NCI-H1694 treated with DMSO at 0.1 percent for 48 hours (cell line): ENCODE measurements at places on chromosomes 5 and 9.

- no peak for DNase-seq
These were observed 18.7 kb downstream of the DAPK1 start for GRCh38 chr9:87516222-87516925.

GRCh38 chr9:104177676-104178075 is 83.6 kb downstream of the SMC2 start:
- no peak for DNase-seq

DNA sequence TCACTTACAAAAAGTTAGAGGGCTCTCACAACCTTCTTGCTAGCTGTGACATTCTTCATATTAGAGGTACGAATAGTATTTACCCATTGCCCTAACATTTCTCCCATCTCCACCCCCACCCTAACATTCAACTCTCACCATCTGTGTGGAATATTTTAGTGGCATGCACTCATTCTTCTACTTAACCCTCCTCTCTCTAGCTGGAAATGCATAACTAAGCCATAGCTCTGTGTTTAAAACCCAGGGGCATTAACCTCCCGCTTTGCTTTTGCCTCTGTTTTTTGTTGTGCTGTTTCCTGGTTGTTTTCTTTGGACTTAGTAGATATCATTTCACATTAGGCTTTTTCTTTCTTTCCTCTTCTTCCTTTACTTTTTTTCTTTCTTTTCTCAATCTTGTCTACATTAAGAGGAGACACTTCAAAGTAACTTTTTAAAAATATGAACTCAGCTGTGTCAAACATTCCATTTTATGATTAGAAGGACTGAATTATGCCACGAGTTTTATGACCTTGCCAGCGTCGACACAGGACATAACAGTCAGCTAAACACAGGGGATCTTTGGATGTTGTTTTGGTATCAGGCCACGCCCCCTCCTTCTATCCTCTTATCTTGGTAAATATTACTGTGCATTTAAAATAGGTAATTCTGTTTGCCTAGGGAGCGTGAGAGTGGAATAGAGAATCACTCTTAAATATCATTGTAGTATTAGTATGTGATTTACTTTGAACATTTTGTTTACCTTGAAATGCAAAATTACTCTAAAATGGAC is 236.0 kb downstream of the CD180 start:
- DNase-seq, result peak; percentile 50

DNA sequence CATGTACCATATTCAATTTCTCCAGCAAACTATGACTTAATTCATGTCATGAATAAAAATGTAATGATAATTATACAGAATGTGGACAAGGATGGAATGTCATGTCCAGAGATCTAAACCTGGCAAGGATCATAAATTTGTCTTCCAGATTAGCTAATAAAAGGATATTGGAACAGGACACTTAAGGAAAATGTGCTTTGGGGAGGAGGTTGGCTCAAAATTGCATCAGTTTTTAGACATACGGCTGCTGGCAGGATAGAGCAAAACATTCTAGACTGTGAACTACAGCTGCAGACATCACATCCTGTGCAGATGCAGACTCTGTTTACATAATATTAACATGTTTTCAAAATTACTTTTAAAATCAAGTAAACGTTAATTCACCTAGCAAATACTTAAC is 248.4 kb downstream of the TLR4 start:
- DNase-seq, result no peak

GRCh38 chr5:87053146-87053545 is 214.5 kb upstream of the RASA1 start:
- DNase-seq, result no peak

- no peak for DNase-seq
These were observed 409.9 kb downstream of the BRINP1 start for GRCh38 chr9:118959366-118959765.

- no peak for DNase-seq
These were observed 454.1 kb downstream of the ZNF608 start for GRCh38 chr5:124292322-124292855.

DNA sequence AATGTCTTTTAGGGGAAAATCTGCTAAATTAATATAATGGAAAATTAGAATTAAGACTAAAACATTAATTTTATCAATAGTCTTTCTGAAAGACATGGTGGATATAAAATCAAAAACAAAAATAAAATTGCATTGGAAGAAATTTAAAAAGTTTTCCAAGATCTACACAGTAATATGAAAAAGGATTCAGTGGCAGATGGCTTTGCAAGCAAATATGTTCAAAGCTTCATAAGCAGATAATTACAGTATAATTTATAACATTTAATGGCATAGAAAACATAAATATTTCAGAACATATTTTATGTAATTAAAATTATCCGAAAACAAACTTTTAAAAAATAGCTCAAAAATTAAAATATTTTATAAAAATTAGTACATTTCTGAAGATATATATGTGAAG is 512.4 kb upstream of the CYLC2 start:
- DNase-seq, result no peak

DNA sequence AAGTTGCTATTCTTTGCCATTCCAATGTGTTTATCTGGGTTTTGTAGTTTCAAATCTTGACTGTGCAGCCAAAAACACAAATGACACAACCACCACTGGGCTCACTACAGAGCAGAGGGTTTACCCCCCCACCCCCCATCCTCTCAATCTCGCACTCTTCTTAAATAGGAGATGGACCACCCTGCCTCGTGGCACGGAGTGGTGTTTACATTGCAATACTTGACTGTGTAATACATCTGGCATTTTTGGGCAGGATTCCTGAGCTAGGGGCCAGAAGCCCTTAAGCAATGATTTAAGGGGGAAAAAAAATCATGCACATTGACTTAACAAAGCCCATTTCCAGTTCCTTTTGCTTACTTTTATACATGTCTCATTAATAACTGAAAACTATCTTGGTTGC is 19.0 kb downstream of the PTCH1 start:
- DNase-seq, result no peak

GRCh38 chr9:17342696-17343095 is 207.9 kb downstream of the CNTLN start:
- no peak for DNase-seq

GRCh38 chr9:14554886-14555285 is 138.3 kb downstream of the ZDHHC21 start:
- no peak for DNase-seq

- no peak for DNase-seq
These were observed 42.7 kb upstream of the VCAN start for GRCh38 chr5:83428890-83429289.

GRCh38 chr5:113204525-113205161 is 228.0 kb downstream of the DCP2 start:
- peak; percentile 32 for DNase-seq

DNA sequence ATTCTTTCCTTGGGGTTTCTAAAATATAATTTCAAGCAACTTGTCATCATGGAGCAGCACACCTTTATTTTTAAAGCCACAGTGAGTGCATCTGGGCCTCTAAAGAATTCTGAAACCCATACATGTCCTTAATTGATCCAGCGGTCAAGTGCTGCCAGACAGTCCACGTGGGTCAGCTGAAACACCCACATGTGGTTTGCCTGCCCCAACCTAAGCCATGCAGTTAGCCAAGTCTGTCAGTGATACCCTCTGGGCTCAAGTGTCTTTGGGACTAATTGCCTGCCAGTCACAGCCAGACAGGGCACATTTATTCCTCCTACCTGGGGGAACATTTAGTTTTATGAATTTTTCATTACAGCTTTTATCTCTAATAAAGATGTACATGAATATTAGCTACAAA is 291.4 kb upstream of the SLC30A5 start:
- no peak for DNase-seq

GRCh38 chr5:14331386-14331781 is 188.2 kb downstream of the TRIO start:
- DNase-seq, result no peak

GRCh38 chr5:23400951-23401350 is 106.5 kb upstream of the PRDM9 start:
- DNase-seq, result no peak

GRCh38 chr9:12425878-12426864 is 267.0 kb upstream of the TYRP1 start:
- DNase-seq, result peak; percentile 28

GRCh38 chr9:77453825-77454647 is 194.1 kb downstream of the GNA14 start:
- no peak for DNase-seq

GRCh38 chr9:122219856-122220672 is 8.7 kb downstream of the LHX6 start:
- DNase-seq, result no peak

- no peak for DNase-seq
These were observed 190.6 kb downstream of the ISL1 start for GRCh38 chr5:51573835-51574234.

DNA sequence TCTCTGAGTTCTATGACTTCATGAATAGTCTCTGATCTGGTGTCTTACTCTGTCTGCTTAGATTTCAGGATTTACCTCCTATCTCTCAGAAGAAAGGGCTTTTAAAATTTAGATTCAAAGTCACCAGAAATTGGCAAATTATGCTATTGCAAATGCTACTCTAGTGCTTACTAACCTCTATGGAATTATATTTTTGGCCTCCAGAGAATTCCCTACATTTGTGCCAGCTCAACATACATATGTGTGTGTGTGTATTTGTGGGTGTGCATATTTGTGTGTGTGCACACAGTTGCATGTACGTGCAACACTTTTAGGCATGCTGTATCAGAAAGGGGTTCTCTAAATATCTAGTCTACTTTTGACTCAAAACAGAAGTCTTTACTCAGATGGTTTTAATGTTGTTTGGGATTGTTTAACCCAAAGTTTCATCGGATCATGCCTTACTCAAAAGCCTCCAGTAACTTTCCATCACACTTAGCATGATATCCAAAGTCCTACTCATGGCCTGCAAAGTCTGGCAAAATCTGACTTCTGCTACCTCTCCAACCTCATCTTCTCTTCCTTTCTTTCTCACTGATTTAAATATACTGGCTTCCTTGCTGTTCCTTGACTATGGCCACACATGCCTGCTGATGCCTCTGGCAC is 147.6 kb upstream of the NR3C1 start:
- no peak for DNase-seq

DNA sequence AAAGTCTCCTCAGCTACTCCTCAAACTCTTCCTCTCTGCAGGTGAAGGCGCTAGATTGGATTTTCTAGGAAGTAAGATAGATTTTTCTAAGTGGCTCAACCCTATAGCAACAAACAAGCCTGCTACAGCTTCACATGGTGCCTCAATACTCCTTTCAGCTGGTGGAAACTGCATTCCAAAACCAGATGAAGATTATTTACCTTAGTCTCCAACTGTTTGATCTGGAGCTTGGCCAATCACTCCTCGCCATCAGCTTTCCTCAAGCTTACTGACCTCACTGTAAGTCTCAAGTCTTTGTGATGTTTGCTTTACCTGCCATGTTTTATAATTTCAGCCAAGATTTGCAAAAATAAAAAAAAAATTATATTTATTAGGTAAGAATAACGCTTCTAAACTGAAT is 622.4 kb downstream of the CHSY3 start:
- no peak for DNase-seq

GRCh38 chr9:71984403-71984802 is 73.0 kb downstream of the C9orf85 start:
- no peak for DNase-seq

DNA sequence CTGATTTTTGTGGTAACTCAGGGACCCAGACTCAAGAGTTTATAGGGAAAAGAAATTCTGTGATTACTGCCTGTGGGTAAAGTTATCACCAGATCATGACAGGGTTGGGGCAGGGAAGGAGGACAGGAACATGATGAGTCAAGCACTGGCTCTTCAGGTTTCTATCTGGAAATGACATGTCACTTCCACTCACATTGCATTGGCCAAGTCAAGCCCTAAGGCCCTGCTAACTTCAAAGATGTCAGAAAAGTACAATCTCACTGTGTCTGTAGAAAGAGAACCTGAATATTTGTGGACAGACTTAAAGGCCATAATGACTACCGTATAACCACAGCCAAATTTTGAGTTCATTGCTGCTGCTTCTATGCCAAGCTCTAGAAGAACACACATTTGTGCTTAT is 187.7 kb downstream of the TLE4 start:
- no peak for DNase-seq

DNA sequence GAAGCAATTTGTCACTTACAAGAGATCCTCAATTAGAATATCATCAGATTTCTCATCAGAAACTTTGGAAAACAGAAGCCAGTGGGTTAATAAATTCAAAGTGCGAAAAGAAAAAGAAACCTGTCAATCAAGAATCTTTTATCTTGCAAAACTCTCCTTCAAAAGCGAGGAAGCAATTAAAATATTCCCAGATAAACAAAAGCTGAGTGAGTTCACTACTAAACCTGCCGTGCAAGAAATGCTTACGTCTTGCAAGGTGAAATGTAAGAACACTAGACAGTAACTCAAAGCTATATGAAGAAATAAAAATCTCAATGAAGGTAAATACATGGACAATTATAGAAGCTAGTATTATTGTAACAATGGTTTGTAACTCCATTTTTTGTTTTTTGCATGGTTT is 62.8 kb upstream of the IL33 start:
- no peak for DNase-seq
